NCI-H1417 (cell line): ENCODE measurements at places on chromosomes 4 and X.

DNA sequence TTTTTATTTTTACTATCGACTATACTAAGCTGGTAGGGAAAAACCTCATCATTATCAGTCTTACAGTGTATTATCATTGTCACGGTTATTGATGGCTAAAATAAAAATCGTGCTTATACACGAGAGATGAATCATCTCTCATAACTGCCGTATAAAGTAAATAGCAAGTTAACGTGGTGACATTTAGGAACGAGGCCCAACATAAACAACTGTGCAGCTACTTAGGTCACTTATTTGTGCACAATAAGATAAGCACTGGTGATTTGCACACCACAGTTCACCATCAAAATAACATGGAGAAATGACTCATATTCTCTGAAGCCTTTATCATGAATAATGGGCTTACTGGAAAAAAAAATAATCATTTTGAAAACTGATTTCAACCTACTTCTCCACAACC lies 482.0 kb upstream of the TENM3 start:
- no peak for DNase-seq

- DNase-seq = no peak
Observed at GRCh38 chr4:1337376-1337831, 9.6 kb upstream of the UVSSA start.

DNA sequence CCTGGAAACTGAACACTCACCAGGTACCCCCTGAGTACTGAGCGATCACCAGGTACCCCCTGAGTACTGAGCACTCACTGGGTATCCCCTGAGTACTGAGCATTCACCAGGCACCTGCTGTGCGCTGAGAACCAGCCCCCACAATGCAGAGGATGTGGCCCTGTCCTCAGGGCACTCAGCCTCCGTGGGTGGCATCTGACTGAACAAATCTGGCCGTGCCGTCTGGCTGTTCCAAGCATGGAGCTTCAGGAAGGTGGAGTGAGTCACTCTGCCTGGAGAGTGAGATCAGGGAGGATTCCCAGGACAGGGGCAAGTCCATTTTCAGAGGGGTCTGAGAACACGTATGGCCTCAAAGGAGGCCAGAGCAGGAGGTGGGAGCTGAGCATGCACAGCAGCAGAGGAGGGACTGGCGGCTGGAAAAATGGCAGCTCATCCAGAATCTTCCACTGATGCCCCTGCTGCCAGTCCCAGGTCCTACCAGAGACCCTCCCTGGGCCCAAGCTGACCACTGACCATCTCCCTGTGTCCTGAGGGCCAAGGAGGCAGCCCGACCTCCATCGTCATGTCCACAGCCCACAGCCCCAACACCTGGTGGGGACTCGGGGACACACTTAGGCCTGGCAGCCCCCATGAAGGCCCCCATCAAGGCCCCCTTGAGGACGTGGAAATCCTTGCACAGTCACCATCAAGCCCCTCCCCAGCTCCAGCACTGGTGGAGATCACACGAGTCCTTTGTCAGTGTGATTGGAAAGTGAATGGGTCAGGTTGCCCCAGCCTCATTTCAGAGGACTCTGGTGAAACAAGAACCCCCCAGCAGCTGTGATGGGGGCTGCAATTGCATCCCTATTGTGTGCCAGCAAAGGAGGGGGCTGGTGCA lies 94.1 kb downstream of the HMX1 start:
- DNase-seq = no peak

- DNase-seq = no peak
Observed at GRCh38 chrX:18992829-18993228, 8.9 kb upstream of the PHKA2 start.

- no peak for DNase-seq
Observed at GRCh38 chr4:150648123-150648522, 66.2 kb downstream of the MAB21L2 start.

DNA sequence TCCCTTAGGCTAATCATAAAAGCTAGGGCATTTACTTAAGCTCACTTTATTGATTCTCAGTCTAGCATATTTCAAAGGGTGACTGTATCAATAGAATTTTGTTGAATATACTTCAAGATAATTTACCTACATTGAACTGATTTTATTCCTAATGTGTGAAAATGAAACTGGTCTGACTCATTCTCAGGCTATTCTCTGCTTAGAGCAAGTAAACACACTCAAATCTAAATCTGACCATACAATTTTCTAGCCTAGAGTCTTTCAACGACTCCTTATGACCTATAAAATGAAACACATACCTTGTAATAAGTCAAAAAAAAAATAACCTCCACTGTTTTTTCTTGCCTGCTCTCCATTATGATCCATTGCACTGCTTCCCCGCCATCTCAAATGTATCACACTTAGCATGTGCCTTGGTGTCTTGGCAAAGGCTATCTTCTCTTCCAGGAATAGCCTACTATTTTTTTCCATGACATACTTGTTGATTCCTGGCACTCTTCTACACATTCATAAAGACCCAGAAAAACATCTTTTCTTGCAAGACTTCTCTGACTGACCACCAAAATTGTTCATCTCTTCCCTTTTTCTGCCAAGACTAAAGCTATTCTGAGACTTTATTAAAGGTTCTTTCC lies 965.1 kb upstream of the HS3ST1 start:
- no peak for DNase-seq

DNA sequence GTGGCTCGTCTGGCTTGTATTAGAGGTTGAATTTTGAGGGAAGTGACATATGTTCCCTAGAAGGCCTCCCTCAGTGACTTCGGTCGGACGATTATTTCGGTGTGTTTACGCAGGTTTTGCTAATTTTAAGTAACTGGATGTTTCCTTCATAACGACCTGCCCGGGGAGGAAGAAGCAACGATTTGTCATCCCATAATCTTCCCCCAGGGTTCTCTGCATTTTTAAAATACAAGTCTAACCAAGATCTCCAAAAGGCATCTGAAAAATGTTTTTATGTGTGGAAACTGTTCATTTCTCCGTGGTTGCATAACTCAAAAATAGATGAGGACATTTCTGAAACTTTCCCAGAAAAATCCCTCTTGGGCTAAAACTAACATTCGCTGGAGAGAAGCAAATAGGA lies 195.4 kb downstream of the SHOX start:
- DNase-seq = no peak

GRCh38 chrX:68084765-68085164 lies 348.5 kb downstream of the OPHN1 start:
- no peak for DNase-seq

DNA sequence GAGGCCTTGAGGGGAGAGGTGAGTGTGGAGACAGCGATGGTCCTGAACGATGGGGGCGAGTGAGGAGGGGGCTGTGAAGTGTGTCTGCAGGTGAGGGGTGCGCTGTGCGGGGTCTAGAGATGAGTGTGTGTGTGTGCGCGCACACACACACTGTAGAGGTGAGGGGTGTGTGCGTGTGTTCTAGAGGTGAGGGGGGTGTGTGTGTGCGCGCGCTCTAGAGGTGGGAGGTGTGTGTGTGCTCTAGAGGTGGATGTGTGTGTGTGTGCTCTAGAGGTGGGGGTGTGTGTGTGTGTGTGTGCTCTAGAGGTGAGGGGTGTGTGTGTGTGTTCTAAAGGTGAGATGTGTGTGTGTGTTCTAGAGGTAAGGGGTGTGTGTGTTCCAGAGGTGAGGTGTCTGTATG lies 574 bp downstream of the BST1 start:
- no peak for DNase-seq

GRCh38 chr4:8175686-8176085 lies 17.1 kb upstream of the ABLIM2 start:
- no peak for DNase-seq

GRCh38 chrX:48958635-48959094 lies 1.3 kb upstream of the OTUD5 start:
- peak; percentile 42 for DNase-seq

DNA sequence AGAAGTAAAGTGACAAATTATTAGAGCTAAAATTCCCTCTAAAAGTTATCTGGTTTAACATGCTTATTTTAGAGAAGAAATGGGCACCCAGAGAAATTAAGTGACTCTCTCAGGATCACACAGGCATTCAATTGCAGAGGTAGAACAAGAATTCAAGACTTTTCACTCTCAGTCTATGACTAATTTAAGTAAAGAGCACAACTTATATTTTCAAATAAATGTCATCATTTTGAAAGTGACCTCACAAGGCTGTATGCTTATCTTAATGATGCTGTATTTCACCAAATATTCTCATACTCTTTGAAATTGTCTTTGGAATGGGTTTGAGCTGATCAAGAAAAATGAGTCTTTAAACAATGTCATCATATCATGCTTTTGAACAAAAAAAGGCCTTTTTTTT lies 15.3 kb downstream of the GPR174 start:
- no peak for DNase-seq

DNA sequence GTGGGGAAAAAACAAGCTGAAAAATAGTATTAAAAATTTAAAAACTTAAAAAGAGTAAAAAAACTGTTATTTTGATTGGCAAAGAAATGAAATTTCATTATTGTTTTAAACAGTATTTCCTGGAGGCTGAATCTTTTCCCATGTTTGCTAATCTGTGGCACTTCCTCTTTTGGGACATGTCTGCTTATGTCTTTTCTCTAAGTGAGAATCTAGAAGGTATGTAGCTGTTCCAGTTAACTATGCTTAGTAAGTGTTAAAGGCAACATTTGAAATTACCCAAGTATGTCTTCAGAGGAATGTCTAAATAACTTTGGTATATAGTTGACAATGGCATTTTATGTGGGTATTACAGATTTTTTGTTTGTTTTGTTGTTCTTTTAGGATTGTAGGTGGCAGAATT lies 81.6 kb upstream of the TBC1D9 start:
- no peak for DNase-seq

- DNase-seq = no peak
Observed at GRCh38 chr4:164876700-164877324, at the start of gene APELA. Gene APELA (plus strand): TSS chr4:164877178. CDS start chr4:164877332, 154 bp downstream.

GRCh38 chr4:52111995-52112394 lies 60.9 kb downstream of the SPATA18 start:
- DNase-seq = no peak

GRCh38 chr4:131207589-131207988 lies 1941.5 kb upstream of the PCDH10 start:
- DNase-seq = no peak

GRCh38 chr4:89939546-89939945 lies 44.9 kb downstream of the MMRN1 start:
- peak; percentile 67 for DNase-seq

DNA sequence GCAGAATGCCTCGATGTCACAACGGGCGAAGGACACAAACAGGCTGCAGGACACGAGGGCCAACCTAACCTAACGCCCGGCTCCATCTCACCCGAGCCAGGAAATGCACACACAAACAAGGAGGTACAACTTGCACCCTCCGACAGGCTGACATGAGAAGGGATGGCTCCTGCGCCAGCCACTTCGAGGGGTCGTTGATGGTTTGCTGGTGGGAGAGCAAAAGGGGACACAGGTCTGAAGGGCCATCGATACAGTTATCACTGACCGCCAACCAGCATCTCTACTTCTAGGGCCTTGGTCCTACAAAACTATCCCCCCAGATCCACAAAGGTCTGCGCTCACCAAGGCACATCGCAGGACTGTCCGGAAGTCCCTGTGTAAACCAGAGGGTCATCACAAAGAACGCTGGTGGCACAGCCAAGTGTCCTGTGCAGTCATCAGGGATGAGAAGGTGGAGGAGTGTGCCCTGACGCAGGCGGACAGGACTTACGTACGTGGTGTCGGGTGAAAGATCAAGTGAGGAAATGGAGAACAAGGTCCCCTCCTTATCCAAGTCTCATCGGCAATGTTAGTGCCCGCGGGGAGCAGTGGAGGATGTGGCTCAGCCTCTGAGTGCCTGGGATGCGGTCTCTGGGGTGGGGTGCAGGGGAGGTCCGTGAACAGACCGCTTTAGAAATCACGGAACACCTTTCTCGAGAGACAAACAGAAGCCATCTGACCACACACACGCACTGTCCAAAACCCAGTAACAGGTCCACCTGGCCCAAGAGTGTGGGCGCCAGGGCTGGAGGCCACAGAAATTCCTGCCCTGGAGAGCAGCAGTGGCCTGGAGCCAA lies 7.0 kb downstream of the MXD4 start:
- DNase-seq = no peak

DNA sequence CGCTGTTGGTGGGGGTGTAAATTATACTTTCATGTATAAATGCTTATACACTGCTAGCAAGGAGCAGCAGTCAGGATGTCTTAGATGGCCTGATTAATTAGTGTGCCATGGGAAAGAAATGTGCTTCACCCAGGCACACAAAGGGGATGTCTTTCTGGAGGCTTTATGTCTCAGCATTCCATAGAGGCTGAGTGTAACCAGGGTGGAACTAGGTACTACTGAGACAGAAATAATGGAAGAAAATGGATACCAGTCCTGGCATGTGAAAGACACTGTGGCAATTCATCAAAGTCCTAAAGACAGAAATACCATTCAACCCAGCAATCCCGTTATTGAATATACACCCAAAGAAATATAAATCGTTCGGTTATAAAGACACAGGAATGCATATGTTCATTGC lies 52.5 kb downstream of the PF4 start:
- DNase-seq = no peak

DNA sequence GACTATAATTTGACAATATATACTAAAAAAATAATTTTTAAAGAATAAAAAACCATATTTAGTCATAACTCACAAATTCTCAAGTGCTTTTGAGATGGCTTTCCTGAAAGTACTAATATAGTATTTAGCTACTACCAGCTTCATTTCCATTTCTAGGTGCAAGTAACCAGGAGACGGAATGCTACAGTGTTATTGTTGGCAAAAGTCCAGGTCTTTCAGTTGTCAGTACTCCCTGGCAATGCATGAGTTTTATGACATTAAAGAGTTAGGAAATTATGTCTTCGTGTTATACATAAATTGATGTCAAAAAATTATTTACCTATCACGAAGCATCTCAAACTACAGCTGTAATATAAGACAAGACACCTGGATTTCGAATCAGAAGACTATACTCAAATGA lies 45.0 kb downstream of the TMEM47 start:
- DNase-seq = no peak

DNA sequence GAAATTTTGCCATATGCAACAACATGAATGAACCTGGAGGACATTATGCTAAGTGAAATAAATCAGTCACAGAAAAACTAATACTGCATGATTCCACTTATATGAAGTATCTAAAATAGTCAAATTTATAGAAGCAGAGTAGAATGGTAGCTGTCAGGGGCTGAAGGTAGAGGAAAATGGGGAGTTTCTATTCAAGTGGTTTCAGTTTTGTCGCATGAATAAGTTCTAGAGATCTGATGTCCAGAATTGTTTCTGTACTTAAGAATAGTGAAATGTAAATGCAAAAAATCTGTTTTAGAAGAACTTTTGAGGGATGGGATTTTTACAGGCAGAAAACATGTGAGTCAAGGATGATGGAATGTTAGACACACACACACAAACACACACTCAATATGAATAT lies 34.1 kb downstream of the SLITRK4 start:
- no peak for DNase-seq

- no peak for DNase-seq
Observed at GRCh38 chrX:139930916-139931645, 1.8 kb downstream of the ATP11C start.

GRCh38 chr4:105189855-105190650 lies 43.4 kb downstream of the TET2 start:
- no peak for DNase-seq

DNA sequence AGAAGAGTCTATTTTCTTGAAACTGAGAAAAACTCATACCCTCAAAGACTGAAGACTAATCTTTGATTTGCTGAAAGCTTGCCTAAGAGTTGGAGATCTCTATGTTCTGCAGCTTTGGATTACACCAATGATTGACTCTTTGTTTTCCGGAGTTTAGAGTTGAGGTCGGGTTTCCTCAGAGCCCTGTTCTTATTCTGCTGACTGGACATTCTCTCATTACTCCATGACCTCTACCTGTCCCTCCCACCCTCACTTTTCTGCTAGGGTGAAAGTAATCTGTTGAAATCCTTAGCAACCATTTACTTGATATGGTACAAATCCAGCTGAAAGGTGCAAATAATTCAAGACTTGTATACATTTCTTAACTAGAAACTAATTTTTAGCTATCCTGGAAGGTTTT lies 421.5 kb upstream of the FRG1 start:
- no peak for DNase-seq
